Amygdala (tissue), 56 donors: ENCODE measurements at places on chromosomes 3 and 15.

DNA sequence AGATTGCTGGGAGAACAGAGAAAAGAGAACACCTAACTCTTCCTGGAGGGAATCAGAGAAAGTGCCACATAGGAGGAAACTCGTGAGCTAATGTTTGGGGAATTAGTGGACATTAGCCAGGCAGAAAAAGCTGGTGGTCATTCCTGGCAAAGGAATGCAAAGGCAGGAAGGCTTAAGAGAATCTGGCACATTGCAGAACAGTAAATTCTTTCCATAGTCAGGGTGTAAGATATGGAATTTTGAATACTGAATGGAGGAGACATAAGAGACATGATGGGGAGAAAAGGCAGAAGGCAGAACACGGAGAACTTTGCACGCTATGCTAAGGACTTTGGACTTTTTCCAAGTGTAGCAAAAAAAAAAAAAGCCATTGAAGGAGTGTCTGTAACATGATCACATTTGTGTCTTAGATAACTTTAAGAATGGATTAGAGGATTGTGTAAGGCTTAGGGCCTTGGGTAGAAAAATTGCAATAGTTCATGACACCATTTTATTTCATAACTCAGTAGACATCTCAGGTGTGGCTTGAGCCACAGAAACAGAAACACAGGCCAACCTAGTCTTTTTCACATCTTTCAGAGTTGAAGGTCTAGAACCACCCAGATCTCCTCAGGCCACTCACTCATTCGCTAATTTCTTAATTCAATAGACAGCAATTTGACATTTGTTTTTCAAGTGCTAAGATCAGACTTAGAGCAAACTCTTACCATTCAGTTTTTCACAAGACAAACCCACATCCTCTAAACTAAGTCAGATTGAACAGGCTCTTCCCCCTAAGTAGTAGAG is 31.2 kb upstream of the CCDC80 start:
- no peak for DNase-seq

GRCh38 chr15:87368511-87368910 is 888.0 kb downstream of the NTRK3 start:
- no peak for DNase-seq

- no peak for DNase-seq
Observed at GRCh38 chr15:75867449-75867848, 24.2 kb downstream of the UBE2Q2 start.

DNA sequence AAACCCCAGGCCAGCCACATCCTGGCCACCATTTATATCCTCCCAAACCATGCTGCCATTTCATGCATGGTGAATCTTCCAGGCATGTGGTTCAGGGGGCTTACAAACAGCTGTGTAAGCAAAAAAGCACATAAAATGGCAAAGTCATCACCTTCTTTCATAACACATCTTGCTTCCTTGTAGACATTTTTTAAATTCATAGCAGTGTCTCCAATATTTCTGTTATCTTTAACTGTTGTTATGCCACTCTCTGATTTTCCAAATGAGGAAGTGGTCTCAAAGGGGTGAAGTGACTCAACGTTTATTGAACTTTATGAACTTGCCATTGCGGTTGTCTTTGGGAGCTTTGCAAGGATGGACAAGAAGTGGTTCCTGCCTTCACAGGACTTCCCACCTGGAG is 264.4 kb downstream of the MEX3B start:
- no peak for DNase-seq

GRCh38 chr3:85586018-85586417 is 627.2 kb downstream of the CADM2 start:
- DNase-seq: no peak

DNA sequence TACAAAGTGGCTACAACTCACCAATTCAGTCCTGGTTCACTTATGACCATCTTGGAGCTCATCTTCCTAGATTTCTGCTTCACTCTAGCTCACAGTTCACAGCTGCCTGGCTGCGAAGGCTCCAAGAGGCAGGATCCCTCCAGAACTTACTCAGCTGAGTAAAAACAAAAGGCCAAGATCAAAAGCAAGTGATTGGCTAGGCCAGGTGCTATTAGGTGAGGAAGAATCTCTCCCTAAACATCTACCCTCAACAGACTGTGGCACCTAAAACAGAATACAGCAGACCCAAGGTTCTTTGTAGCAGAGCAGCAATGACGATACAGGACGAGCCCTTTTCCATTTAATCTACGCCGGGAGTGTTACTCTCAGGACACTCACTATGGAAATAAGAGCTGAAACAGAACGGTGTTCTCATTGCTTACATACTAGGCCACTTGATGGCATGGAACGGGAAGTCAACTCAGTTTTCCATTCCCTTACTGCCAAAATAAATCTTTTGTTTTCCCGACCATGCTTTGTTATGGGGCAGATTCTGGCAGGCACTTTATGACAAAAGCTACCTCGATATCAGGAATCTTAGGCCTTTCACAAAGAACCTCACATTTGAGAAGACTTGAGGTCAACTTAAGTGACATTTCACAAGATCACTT is 901 bp downstream of the ICE2 start:
- DNase-seq: no peak

DNA sequence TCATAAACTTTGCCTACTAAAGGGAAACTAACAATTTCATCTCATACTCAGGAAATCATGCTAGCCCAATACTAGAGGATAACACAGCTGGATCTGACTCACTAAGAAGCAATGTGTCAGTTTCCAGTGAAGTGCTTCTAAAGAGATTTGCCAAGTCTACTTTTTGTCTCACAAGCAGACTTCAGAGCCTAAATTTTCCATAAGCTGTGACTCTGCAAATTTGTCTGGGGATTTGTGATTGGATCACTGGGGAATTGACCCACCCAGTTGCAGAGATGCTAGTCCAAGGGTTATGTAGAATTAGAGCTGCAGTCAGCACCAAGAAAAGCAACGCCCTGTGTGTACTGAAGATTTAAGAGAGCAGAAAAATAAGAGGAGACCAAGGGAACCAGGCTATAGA is 647.1 kb downstream of the NTRK3 start:
- DNase-seq: no peak

GRCh38 chr3:20669675-20670074 is 483.7 kb upstream of the SGO1 start:
- no peak for DNase-seq

GRCh38 chr15:25250906-25251622 is 187.8 kb downstream of the UBE3A start:
- DNase-seq: no peak

DNA sequence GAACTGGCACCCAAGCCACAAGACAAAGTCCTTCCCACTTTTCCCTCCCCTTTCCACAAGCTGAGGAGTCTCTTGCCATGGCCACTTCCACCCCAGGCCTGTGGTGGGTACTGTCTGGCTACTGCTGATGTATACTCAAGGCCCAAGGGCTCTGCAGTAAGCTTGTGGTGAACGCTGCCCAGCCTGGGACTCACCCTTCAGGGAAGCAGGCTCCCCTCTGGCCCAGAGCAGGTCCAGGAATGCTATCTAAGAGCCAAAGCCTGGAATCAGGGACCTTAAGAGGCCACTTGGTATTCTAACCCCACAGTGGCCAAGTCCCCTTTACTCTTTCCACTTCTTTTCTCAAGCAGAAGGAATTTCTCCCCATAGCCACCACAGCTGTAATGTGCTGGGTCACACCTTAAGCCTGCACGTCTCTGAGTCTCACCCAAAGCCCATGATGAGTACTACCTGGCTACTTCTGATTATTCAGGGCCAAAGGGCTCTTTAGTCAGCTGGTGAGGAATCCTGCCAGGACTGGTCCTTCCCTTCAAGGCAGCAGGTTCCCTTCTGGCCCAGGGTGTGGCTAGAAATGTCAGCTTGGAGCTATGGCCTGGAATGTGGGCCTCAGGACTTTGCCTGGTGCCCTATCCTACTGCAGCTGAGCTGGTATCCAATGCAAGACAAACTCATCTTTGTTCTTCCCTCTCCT is 4.0 kb downstream of the PATL2 start:
- DNase-seq: no peak

- no peak for DNase-seq
Observed at GRCh38 chr3:147712357-147712756, 303.2 kb downstream of the ZIC1 start.

GRCh38 chr3:54173371-54173770 is 51.0 kb downstream of the CACNA2D3 start:
- DNase-seq: no peak

- DNase-seq: no peak
Observed at GRCh38 chr3:108106031-108106430, 15.2 kb upstream of the CD47 start.

DNA sequence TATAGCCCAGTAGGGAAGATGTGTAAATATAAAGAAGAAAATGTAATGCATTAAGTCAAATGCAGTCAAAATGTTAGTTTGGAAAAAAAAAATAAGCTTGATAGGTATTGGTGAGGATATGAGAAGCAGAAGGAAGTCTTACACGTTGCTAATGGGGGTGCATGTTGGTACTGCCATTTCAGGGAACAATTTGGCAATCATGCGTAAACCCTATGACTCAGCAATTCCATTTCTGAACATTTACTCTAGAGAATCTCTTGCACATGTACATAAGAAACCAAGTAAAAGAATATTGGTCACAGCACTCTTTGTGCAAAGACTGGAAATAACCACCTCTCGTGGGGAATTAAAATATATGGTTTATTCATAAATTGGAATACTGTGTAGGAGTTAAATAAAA is 35.5 kb upstream of the TIMP4 start:
- DNase-seq: no peak
